Karpas-422 (cell line): ENCODE measurements at places on chromosomes 7 and 10. TPM values are rescaled to one million over a fixed set of nuclear protein-coding genes. Genes with fewer than 3 reads are reported as not detected.

DNA sequence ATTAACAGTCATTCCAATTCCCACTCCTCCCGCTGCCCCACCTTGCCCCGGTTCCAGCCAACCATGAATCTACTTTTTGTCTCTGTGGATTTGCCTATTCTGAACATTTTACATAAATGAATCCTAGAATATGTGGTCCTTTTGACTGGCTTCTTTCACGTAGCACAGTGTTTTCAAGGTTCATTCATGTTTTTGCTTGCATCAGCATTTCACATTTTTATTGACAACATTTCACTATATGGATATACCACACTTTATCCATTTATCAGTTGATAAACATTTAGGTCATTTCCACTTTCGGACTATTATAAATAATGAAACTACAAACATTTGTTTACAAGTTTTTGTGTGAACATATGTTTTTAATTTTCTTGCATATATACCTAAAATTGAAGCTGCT, 182.0 kb downstream of the ZNF248 start:
- H3K36me3 ChIP-seq, result no peaks in the 10 kb centered on the region
- H3K27me3 ChIP-seq, result no peaks in the 10 kb centered on the region
- no peaks in the 10 kb centered on the region for H3K4me1 ChIP-seq
- H3K27ac ChIP-seq, result no peak overlapping the region
- no peak overlapping the region for H3K4me3 ChIP-seq
- DNase-seq, result no peak

Gene BEND7
- not detected in 2 replicates for total RNA-seq

Gene ORC5
- 21.9 and 50.8 TPM in 2 replicates for total RNA-seq

DNA sequence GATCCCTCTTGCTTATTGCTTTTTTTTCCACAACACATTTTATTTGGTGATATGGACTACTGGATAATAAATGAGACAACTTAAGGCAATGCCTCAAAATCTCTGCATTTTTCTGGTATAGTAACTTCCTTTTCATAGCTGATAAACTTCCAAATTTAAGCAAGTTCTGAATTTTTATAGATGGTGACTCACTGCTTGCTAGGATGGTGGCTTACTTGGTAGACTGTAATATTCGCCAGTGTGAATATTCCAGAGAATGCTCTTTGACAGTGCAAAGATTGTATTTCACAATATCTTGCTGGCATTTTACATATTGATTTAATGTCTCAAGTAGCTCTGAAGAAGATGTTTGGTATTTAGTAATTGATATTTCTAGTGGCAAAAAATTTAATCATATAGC, 472.4 kb downstream of the TFEC start:
- H3K36me3 ChIP-seq, result no peaks in the 10 kb centered on the region
- no peak overlapping the region for H3K27ac ChIP-seq
- no peak for DNase-seq
- no peak overlapping the region for H3K4me3 ChIP-seq

DNA sequence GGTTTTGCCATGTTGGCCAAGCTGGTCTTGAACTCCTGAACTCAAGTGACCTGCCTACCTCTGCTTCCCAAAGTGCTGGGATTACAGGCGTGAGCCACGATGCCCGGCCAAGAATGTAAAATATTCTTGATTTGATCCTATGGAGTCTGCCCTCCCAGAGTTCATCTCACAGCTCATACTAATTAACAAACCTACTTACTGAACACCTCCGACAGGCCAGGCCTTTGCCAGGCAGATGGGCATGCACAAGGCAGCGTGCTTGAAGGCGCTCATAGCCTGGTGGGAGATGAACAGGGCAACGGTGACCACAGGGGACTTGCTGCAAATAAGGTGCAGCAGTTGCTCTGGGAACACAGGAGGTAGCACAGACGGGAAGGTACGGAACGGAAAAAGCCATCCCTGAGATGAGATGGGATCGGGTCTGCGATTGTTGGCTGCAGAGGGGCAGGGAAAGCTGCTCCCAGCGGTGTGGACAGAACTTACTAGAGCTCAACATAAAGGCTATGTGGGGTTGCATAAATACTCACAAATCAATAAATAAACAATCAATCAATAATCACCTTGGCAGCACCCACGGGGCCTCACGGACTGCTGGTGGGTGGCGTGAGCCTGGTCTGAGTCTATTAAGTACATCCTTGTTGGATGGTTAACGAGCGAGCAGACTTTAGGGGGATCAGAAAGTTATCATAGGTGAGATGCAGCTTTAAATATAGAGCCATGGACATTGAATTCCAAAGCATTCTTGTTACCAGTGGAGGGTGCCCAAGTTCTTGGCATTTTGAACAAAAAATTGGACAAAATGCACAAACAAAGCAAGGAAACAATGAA, 4.7 kb downstream of the ACBD7 start:
- no peak overlapping the region for H3K4me3 ChIP-seq
- H3K27ac ChIP-seq, result no peak overlapping the region
- peaks cover 7% of the 10 kb centered on the region for H3K4me1 ChIP-seq
- no peak for DNase-seq
- H3K27me3 ChIP-seq, result no peaks in the 10 kb centered on the region
- H3K36me3 ChIP-seq, result no peaks in the 10 kb centered on the region

DNA sequence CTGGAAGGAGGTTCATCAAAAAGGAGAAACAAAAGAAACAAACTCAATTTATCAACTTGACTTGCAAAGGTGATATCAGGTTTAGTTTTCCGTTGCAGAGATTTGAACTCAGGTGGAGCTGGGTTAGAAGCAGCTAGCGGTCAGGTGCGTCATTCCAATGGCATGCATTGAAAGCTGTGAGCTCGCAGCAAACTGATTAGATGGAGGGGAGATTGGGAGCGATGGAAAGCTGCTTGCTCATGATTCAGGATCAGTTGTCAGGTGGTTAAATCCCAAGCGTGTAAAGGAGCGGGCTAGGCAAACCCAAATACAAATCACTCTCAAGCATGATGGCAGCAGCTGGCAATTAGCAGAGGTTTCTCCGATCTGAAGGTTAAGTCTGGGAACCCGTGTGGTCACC, 49.3 kb upstream of the AFAP1L2 start:
- peaks cover 39% of the 10 kb centered on the region for H3K36me3 ChIP-seq
- DNase-seq, result no peak
- no peak overlapping the region for H3K27ac ChIP-seq

Gene NT5C2
- total RNA-seq, result 45.5 and 88.3 TPM in 2 replicates

Gene AMZ1
- not detected in 2 replicates for total RNA-seq

- H3K36me3 ChIP-seq, result no peaks in the 10 kb centered on the region
- no peak overlapping the region for H3K4me3 ChIP-seq
- no peak overlapping the region for H3K27ac ChIP-seq
- no peak for DNase-seq
Observed at GRCh38 chr7:155230169-155230593, 67.5 kb upstream of the INSIG1 start.
